PC-3 (cell line): ENCODE measurements at places on chromosomes 12 and 14. TPM values are rescaled to one million over a fixed set of nuclear protein-coding genes. Genes with fewer than 3 reads are reported as not detected.

SSTR1 gene
- total RNA-seq: 0.07 and 0.23 TPM in 2 replicates

RDH12 gene
- not detected in 2 replicates for total RNA-seq

SOAT2 gene
- total RNA-seq: 0.07 and 0.86 TPM in 2 replicates

SLC6A15 gene
- not detected in 2 replicates for total RNA-seq

KIF21A gene
- 21.7 and 25.1 TPM in 2 replicates for total RNA-seq

C12orf75 gene
- 144 and 160 TPM in 2 replicates for total RNA-seq

KRT2 gene
- 0.23 TPM in 1 of 2 replicates, not detected in the other for total RNA-seq

FGF23 gene
- not detected in 2 replicates for total RNA-seq

DNA sequence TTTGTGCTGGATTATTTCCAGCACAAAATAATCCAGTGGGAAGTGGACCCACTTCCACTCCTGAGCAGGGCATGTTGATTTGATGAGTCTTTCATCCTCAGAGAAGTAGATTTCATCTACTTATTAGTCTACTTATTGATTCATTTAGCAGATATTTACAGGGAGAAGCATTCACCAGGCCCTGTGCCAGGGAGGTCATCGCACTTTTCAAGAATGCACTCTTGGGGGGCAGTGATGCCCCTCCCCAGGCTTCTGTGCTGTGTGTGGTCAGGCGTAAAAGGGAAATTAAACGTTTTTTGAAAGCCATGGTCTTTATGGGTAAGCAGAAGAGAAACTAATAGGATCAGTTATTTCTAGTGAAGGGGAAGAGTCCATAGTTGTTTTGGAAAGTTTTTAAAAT lies 610.7 kb upstream of the TMEM132C start:
- DNase-seq: no peak

- DNase-seq: peak; percentile 36
These were observed 6.4 kb upstream of the DTX1 start for GRCh38 chr12:113049976-113050742.

DNA sequence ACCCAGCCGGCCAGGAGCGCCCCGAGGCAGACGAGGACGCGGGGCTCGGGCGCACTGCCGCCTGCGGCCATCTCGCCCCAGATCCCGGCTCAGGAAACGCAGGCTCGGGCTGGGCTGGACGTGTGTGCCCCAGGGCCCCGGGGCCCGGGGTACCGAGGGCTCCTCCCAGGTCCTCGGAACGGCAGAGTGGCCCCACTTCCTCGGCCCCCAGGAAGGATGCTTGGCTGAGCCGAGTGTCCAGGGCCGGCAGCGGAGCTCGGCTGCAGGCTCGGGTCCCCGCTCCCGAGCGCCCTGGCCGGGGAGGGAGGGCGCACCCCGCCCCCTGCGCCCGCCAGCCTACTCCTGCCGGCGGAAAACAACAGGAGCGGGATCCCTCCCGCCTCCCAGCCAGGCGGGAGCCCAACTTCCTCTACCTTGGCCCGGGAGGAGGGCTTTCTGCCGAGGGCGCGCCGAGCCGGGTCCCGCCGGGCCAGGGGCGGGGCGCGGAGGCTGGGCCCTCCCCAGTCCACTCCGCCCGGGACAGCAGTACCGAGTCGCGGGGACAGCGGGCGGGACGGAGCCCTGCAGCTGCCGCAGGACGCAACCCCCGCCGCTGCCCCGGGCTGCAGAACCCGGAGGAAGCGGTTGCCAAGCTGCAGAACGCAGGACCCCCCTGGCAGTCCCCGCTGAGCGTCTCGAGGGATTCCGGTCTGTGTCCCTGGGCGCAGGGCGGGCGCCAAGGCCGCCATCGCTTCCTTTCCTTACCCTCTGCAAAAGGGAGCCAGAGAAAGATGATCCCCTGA lies at the start of gene VSIG10:
VSIG10 (minus strand) TSS at position 411 of the 782 bp plus-strand sequence; CDS start at position 71, 340 bp downstream.
- DNase-seq: peak; percentile 90

GRCh38 chr12:116804051-116804450 lies 65.9 kb downstream of the RNFT2 start:
- DNase-seq: no peak

GRCh38 chr12:44381341-44381740 lies 494.8 kb downstream of the NELL2 start:
- no peak for DNase-seq

DNA sequence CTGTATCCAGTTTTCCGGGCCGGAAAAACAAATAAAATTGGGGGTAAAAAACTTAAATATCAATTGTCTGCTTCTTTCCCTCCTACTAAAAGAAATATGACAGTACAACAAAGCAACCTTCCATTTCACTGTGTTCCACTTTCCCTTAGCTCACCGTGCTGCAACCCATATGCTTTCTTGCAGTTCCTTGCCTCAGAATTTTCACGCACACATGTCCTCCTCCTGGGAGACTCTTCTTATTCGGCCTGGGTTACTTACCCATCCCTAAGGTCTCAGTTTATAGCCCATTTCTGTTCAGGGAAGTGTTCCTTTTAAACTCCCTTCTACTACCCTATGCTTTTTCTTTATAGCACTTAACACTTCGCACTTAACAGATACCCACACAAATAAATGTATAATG lies 4.5 kb upstream of the MAGOHB start:
- DNase-seq: no peak

DNA sequence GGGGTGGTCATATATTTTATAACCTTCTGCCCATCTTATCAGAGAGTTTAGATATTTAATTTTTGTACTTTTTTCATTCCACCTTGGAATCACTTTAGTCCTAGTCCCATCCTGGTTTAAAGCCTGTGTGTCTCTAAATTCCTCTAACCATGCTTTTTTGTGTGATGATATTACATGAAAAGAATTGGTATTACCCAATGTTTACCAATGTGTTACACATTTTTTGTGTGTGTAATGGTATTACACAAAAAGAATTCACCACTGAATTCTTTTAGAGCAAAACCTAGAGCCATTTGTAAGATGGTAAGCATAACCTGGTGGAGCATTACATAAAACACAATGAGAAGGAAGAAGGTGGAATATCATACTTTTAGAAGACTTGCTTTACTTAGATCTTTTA lies 77.5 kb downstream of the FAR2 start:
- DNase-seq: peak; percentile 44

- DNase-seq: peak; percentile 69
These were observed 1.1 kb downstream of the PAX9 start for GRCh38 chr14:36662543-36663403.

DNA sequence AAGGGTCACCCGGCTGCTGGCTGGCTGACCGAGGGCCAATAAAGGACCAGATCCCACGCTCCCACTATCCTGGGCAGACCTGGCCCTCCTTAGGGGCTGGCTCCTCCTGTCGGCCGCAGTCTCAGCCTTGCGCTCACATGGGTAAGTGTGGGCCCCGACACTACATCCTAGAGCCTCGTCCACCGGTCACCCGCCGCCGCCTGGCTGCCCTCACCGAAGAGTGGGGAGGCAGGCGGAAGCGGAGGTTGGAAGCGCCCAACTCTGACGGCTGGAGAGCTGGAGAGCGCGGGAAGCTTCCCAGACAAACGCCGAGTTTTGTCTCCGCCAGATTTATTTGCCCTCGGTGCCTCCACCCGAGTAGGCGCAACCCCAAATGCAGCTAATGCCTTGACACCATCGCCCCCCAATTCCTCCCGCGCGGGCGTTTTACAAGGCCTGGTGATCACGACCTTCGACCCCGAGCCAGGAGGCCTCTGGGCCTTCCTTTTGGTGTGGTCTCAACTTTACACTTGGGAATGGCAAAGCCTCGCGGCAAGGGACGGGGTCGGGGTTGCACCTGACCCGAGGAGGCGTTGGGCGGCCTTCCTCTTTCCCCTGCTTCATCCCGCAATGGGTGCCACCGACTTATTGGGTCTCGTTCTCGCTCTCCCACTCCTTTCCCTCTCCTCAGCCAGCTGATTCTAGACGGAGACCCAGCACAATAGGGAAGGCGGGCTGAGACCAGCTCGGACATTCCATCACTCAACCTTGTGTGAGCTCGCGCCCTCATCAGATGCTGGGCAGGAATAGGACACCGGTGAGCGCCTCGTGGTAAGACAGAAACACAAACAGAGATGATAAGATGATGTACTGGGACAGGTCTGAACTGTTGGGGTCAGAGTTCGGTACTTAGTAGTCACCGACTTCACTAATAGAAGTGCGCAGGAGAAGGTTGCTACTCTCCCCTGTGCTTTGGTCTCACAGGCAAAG lies 78.3 kb upstream of the ANO4 start:
- DNase-seq: no peak

DNA sequence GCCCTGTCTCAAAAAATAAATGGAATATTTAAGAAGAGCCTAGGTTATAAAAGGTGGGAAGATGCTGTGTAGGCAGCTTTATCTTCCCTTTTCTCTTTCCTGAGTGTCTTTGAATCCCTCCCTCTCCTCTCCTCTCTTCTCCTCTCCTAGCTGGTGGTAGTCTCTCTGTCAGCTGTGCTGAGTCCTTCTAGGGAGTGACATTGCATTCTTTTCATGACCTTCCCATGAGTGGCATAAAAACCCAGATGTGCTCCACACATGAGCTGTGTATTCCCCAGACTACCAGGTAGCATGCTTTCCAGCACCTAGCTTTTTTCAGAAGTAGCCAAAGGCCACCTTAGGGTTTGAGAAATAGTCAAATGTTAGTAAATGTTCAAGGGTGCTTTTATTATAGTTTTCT lies 23.6 kb downstream of the SAMD4A start:
- no peak for DNase-seq

GRCh38 chr12:6770600-6770999 lies 1.7 kb upstream of the LAG3 start:
- no peak for DNase-seq

DNA sequence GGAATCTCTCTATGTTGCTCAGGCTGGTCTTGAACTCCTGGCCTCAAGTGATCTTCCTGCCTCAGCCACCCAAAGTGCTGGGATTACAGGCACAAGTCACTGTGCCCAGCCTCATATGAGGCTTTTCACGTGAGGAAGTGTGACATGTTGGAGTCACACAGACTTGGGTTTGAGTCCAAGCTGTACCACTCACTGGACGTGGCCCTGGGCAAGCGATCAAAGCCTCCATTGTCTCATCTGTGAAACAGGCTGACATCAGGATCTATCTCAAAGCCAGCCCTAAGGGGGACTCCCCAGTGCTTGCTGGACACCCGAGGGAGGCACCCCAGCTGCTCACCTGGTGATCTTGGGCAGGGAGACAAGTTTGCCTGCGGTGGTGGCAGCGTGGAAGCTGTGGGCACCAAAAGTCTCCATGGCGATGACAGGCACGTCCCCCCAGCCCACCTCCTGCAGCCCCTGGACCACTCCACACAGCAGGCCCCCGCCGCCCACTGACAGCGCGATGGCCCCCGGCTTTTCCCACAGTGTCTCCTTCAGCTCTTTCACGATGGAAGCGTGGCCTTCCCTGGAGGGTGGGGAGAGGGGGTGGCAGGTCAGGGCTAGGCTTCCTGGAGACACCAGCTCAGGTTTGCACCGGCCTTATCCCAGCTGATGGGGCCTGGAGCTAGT lies 6.7 kb downstream of the SDS start:
- DNase-seq: no peak

- DNase-seq: no peak
These were observed 148.6 kb downstream of the ANO4 start for GRCh38 chr12:100942984-100943749.

DNA sequence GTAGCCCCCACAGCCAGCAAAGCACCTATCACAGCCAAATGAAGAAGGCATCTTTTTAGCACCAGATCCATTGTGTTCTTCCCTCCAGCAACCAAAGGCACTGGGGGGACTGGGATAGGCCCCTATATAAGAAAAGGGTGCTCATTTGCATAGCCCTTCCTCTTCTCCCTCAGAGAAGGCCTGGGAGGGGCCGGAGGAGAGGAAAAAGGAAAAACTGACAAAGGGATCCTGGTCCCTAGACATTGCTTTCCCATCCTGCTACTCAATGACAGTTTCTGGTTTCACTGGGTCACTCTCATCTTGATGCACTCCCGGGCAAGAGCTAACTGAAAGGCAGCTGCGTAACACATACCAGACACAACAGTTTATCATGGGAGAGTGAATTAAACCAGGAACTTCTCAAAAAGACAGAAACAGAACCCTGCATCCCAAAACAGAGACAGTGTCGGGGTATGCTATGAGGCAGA lies at the start of gene PMEL:
PMEL (minus strand) TSS at position 102 of the 467 bp plus-strand sequence; CDS start at position 71, 31 bp downstream.
- no peak for DNase-seq

- peak; percentile 21 for DNase-seq
These were observed at the start of gene SLC7A8 for GRCh38 chr14:23183479-23183878. TSS of gene SLC7A8 (minus strand) at chr14:23183660. CDS start at chr14:23182914, 746 bp downstream.
